Chondrocyte (in vitro differentiated cells): ENCODE measurements at places on chromosomes 2 and 18. TPM values are rescaled to one million over a fixed set of nuclear protein-coding genes. Genes with fewer than 3 reads are reported as not detected.

- no peak for DNase-seq
These were observed 22.9 kb downstream of the ZNF532 start for GRCh38 chr18:58887613-58887963.

GRCh38 chr2:25672494-25673299, 680 bp downstream of the DTNB start:
- no peak for DNase-seq

DNA sequence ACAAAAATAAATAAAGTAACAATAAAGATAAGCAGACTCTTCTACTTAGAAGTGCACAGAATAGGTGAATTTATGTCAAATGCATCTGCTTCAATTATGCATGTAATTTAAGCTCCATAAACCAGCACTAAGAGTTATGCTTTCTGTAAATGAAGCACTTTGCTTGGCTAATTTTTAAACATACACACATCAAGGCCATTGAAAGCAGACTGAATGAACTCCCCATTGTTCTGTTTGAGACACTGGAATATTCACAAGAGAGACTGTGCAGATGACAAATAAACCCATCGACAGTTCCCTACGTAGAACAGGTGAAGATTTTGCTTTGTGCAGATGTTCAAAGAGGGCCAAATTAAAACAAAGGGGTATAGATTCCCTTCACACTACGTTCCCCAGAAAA, 133.4 kb downstream of the PID1 start:
- no peak for DNase-seq

The LRP2 gene
- total RNA-seq = not detected in 3 replicates

DNA sequence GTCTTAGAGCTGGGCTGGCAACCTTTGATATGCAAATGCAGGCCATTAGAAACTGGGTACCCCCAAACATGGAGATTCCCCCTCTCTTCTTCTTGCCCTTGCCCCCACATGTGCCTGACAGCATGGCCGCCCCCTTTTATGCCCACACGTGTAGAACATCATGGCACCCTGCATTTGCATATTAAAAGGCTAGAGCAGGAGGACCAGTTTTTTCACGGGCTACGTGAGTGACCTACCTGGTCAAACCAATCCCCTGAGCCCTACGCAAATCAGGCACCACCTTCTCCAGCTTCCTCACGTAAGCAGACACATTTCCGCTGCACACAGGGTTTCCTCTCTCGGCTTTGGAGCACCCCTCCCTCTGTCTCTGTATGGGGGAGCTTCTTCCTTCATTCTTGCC, 110.9 kb upstream of the COPS8 start:
- DNase-seq = no peak

- no peak for DNase-seq
These were observed 54.5 kb upstream of the TMEM18 start for GRCh38 chr2:731711-732110.

The PPP1R1C gene
- 0.52 to 2.9 TPM (median 1.2 TPM) in 3 replicates for total RNA-seq

DNA sequence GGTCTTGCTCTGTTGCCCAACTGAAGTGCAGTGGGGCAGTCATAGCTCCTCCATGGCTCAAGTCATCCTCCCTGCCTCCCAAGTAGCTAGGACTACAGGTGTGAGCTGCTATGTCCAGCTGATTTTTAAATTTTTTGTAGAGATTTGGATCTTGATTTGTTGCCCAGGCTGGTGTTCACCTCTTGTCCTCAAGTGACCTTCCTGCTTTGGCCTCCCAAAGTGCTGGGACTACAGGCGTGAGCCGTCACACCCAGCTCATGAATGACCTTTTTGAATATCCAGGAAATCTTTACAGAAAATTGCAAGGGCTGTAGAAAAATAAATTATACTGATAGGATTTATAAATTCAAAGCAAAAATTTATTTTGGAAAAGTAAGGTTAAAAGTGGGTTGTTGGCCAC, 17.4 kb downstream of the ACTR3 start:
- DNase-seq = no peak

- DNase-seq = no peak
These were observed 106.7 kb upstream of the PGAP1 start for GRCh38 chr2:197033222-197033621.

DNA sequence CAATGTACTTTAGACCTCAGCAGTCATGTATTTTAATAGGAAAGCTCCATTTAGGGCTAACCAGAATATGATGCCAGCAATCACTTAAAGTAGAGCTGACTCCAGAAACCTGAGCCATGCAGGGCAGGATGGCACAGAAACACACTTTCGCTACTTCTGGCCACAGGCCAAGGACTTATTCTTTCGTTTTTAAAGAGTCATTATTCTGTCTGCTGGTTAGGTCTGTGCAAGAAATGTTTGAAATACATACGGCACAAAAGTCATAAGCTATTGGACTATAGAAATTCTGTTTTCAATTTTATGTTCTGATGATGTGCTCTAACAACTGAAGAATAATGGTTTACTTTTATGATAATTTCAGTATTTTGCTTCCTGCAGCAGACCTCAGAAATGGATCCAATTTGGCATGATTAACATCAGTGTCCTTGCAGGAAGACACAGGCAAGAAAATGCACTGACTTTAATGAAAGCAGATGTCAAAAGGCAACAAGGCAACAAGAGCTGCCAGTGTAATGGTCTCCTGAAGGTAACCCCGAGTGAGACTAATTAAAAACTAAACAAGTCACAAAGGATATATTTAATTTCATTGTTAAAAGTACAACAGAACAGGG, 114.4 kb upstream of the CHRNA1 start:
- DNase-seq = no peak

- DNase-seq = no peak
These were observed 108.2 kb downstream of the GAREM1 start for GRCh38 chr18:32362484-32362883.

DNA sequence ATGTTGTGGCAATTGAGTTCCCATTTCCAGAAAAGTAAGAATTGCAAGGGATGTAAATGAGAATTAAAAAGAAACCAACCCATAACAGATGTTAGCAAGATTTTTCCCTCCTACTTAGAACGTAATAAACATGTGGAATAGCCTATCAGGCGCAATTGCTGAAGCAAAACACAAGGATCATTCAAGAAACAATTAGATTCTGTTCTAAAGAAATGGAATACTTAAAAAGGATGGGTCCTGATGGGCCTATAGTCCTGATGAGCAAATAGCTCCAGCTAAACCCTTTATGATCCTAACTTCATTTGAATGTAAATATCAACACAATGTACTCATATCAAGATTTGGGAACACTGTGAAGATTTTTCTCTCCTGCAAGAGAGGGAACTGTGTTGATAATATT, 771.0 kb upstream of the CDH7 start:
- no peak for DNase-seq

The SUPT7L gene
- 29.1 to 37.1 TPM (median 30.7 TPM) in 3 replicates for total RNA-seq

The DRC1 gene
- 0.17 TPM in 1 of 3 replicates, not detected in the others for total RNA-seq

The CHN1 gene
- total RNA-seq = 18.4 to 66.1 TPM (median 23.1 TPM) in 3 replicates

The CD8B2 gene
- not detected in 3 replicates for total RNA-seq

GRCh38 chr2:186256540-186256939, 229.5 kb upstream of the ZC3H15 start:
- no peak for DNase-seq

The RAX gene
- total RNA-seq = not detected in 3 replicates

DNA sequence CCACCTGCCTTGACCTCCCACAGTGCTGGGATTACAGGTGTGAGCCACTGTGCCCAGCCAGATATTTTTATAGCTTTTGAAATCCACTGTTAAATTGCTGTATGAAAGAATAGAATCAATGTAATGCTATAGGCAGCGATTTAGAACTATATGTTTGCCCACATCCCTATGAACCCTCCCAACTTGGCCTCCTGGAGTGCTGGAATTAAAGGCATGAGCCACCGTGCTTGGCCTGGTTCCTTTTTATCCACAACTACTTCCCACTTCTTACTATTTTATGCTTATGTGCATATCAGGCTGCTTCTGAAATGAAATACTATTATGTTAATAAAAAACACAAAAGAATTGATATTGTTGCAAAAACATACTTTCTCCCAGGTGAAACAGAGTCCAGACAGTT, 11.6 kb upstream of the PTPN2 start:
- no peak for DNase-seq

DNA sequence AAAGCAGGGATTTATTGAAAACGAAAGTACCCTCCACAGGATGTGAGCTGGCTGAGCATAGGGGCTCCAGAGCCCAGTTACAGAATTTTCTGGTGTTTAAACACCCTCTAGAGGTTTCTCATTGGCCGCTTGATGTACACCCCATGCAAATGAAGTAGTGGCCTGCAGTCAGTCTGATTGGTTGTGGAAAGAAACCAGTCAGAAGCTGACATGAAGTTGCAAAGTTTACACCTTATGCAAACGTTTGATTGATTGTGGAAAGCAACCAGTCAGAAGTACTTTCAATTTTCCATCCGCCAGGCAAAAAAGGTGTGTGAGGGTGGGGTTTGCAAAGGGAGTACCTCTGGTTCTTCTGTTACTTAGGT, 62.3 kb downstream of the VWA3B start:
- DNase-seq = no peak

GRCh38 chr2:173282795-173283545, 71.7 kb upstream of the CDCA7 start:
- no peak for DNase-seq

The DSG4 gene
- not detected in 3 replicates for total RNA-seq

DNA sequence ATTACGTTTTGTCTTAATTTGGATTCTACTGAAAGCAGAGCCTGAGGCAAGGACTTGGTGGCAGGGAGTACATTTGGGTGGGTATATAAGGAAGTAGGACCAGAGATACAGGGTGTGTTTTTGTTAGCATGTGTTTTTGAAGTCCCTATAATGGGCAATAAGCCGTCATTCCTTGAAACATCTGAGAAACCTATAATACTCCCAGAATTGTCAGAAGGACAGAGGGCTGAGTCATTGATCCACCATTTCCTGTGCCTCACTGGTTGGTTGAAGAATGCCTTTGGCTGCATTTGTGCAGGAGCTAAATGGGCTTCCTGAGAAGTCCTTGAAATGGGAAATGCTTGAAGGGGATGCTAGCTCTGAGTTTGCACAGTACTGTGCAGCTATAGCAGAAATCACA, 281.8 kb upstream of the ZEB2 start:
- no peak for DNase-seq

The TXNL4A gene
- total RNA-seq = 141 to 143 TPM (median 141 TPM) in 3 replicates

GRCh38 chr2:1483551-1483950, 70.3 kb downstream of the TPO start:
- DNase-seq = peak; percentile 67

The CABLES1 gene
- 26.2 to 46.3 TPM (median 29.3 TPM) in 3 replicates for total RNA-seq

GRCh38 chr2:15588329-15588919, 3.2 kb upstream of the DDX1 start:
- DNase-seq = no peak

The C2orf81 gene
- 1.3 to 3.4 TPM (median 1.5 TPM) in 3 replicates for total RNA-seq

DNA sequence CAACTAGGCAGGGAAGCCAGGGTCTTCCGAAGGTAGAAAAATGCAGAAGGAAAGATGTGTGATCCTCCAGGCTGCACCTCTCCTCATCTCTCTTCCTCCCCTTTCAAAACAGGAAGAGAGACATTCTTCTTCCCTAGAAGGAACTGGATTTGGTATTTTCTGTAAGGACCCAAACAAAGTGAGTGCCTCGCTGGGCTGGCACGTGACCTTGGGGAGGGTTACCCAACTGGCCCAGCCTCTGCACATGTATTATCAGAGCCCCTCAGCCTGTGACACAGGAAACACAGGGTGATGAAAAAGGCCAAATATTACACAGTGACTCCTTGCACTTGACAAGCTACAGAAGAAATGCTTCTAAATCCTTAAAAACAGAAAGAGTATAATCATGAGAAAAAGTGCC, 2.3 kb downstream of the HJURP start:
- DNase-seq = peak; percentile 6

GRCh38 chr2:119229716-119230115, 6.1 kb downstream of the STEAP3 start:
- DNase-seq = no peak

The EPHA4 gene
- 3.9 to 6.8 TPM (median 5.5 TPM) in 3 replicates for total RNA-seq

DNA sequence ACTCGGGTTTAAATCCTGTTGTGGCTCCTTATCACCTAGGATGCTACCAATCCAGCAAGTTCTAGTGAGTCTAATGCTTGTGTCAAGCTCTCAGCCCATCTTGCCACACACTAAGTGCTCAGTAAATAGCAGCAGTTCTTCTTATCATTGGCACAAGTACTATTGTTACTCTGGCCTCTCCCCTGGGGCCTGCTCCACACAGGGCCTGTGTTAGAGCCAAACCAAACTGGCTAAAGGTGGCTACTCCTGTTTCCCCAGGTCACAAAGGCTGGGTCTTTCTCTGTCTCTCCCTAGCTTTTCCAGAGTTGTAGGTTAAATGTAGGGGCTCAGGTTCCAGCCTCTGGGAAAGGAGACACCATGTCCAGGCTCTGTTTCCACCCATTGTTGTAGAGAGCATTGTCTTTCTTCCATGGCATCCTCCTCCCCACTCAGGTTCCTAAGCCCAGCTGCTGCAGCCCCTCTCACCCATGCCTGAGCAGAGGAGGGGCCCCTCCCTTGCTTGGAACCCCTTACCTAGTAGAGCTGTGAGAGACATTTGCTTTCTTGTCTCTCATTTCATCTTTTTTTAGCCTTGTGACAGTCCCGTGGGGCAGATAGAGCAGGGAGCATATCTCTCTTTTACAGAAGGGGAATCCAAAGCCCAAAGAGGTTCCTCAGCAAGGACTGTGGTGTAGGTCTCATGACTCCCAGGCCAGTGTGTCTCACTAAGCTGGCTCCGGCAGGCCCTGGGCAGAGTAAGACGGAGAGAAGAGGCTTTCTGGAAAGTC, 56.4 kb upstream of the OTOF start:
- no peak for DNase-seq

The THUMPD2 gene
- total RNA-seq = 7.7 to 13.1 TPM (median 8.2 TPM) in 3 replicates

GRCh38 chr18:38646296-38646695, 1080.7 kb upstream of the CELF4 start:
- no peak for DNase-seq

DNA sequence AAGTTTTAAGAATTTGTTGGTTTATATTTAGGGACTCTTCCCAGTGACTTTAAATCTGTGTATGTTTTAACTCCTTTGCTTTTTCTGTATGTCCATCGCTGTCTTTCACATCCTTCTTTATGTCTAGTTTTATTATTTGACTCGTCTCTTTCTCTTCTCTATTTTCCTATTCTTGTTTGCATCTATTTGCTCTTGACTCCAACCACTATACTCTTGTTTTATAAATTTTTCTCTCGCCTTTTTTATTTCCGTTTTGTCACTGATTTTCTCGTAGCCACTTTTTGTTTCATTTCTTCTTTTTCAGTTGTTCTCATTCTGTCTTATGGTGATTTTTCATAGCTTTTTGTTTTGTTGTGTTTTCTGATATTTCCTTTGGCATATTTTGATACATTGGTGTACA, 170.5 kb upstream of the NETO1 start:
- no peak for DNase-seq

GRCh38 chr2:24676493-24676892, 116.7 kb downstream of the PTRHD1 start:
- no peak for DNase-seq

DNA sequence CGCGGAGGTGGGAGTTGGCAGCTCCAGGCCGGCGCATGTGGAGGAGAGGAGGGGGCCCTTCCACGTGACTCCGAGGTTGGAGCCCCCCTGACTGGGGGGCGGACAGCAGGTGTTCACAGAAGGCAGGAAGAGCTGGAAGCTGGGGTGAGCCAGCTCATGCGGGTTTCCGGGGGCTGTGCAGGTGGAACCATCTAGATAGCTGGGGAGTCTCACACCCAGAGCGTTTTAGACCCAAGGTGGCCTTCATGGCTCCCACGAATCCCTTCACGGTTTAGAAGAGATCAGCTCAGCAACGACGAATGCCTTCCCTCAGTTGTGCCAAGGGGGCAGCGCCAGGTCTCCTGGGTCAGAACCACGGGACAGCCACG, 740.5 kb upstream of the SALL3 start:
- no peak for DNase-seq

The FLACC1 gene
- total RNA-seq = 1.4 to 2.1 TPM (median 1.5 TPM) in 3 replicates

GRCh38 chr2:235107640-235107951, 155.8 kb downstream of the SH3BP4 start:
- no peak for DNase-seq
